ENCODE measurements at places on chromosomes 6 and 20.

DNA sequence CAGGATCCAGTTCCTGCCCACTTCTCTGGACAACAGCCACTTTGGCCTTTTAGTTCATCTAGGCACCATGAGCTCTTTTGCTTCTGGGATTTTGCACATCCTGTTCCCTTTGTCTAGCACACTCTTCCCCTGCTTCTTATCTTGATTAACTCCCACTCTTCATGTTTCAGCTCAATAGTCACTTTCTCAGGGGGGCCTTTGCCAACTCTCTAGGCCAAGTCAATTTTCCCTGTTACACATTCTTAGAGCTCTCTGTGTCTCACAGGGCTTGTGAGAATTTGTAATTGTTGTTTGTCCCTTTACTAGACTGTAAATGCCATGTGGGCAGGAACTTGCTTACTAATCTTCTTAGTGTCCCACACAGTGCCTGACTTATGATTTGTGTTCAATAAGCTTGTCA is 58.1 kb upstream of the EPB41L1 start:
- no peak for DNase-seq

DNA sequence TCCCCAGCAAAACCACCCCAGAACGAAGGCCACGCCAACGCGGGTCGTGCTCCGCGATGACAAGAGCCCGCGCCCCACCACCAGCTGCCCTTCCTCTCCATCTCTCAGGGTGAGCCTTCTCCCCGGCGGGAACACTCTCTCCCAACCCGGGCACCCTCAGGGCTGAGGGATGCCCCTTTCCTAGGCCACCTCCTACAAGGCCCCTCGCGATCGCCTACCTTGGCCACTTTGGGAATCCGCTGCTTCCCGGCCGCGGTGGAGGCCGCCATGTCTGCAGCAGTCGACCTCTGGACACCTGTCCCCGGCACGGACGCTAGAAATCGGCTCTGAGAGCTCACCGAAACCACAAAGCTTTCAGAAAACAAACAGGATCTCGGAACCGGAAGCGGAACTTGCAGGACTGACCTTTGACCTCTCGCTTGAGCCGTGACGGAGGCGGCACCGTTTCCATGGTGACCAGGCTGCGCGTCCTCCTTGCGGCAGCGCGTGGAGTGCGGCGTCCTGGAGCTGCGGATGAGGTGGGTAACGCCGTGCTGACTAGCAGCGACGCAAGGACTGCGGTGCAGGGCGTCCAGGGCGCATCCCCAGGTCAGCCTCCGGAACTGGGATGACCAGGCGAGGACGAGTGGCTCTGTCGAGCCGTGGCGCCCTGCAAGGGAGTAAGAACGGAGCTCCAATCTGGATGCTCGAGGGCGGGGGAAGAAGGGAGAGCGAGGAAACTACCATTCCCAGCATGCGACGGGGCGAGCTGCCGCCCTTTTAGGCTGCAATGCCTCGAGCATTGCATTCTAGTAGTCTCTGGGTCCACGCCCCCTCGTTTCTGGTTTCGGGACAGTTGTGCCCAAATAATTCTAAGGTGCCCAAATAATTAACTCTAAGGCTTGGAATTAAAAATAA is at the start of the genes CFAP61 and CRNKL1:
Gene CFAP61 (plus strand): TSS at position 459 of the 897 bp plus-strand sequence. CDS start 4,122 bp downstream, outside the sequence.
Gene CRNKL1 (minus strand): TSS at position 393 of the 897 bp plus-strand sequence. CDS start 124 bp downstream, at position 269.
- DNase-seq: peak; percentile 96

- DNase-seq: no peak
These were observed 13.4 kb downstream of the SNX14 start for GRCh38 chr6:85580118-85580877.

DNA sequence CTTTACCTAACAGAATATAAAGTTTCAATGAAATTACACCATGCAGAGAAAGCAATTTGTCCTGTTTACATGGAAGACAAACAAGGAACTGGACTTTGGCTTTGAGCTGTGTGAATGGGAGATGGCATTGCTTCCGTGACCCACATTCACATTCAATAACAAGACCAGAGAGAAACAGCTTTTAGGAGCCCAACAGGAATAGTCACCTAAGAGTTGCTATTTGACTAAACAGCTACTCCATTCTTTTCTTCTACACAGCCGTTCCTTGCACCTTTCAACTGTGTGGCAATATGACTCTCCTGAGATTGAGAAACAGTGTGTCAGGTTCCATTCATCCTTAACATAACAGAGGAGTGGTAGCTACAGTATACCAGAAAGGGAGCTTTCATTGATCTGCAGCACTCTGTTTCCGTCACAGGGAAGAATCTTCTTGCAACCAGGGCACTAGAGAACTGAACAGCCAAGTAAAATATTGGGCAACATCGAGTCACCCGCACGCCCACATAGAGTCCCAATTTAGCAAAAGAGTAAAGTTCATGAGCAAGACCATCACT is 355.1 kb downstream of the HAO1 start:
- no peak for DNase-seq

DNA sequence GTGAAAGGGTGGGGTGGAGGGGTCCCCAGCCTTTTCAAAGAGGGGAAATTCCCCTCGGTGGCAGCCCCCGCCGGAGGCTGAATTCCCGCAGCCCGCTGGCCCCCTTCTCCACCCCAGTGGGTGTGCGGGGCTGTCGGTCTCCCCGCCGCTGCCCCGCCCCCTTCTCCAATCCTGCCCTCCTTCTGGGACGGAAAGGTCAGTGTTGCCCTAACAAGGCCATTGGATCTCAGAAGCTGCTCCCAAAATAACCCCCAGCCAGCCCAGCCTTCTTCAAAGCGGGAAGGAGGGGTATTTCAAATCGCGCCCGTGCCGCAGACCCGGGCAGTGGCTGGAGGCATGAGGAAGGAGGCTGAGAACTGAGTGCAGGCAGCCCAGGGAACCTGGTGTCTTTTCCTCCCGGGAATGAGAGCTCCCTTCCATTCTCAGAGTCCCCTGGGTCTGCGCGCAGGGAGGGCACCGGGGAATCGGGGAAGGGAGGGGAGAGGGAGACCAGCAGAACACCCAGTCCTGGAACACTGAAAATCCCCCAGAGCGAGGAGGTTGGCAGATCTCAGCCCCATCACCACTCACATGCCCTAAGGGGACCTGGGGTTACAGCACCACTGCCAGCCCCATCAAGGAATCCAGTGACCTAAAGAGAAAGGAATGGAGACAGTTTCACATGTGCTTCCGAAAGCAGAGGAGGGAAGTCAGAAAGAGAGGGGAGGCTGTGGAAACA is at the start of gene JPH2:
Gene JPH2 (minus strand): TSS at position 135 of the 718 bp plus-strand sequence. CDS start 483 bp downstream, outside the sequence.
- no peak for DNase-seq

DNA sequence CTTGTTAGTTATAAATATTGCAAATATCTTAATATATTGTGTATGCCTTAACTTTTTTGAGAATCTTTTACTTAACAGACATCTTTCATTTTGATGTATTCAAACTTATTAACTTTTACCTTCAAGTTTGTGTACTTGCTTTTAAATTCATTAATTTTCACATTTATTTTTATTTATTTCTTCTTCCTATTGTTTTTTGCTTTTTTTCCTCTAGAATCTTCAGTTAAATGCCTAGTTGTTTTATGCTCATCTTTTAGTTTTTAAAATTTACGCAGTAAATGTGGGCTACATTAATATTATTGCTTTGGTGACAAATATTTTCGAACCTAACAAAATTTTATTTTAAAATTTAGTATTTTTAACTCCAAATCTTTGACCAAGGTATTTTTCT is 89.0 kb downstream of the TNFAIP3 start:
- DNase-seq: no peak
